ENCODE measurements at places on chromosomes 16 and 17.

DNA sequence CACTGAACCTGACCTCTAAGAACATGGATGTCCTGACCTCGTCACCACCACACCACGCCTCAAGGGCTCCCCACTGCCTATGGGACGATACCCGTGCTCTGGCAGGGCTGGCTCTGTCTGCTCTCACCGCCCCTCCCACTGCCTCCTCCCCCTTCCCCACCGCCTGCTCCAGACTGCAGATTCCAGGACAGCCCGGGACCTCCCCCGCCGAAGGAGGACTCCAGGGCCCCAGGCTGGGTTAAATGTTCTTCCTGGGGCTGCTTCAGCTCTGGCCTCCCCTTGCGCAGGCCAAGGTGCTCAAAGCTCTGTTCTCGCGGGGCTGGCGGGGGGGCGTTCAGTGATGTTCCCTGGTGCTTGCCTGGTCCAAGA, 3.1 kb downstream of the NPW start:
- peak; percentile 34 for DNase-seq

DNA sequence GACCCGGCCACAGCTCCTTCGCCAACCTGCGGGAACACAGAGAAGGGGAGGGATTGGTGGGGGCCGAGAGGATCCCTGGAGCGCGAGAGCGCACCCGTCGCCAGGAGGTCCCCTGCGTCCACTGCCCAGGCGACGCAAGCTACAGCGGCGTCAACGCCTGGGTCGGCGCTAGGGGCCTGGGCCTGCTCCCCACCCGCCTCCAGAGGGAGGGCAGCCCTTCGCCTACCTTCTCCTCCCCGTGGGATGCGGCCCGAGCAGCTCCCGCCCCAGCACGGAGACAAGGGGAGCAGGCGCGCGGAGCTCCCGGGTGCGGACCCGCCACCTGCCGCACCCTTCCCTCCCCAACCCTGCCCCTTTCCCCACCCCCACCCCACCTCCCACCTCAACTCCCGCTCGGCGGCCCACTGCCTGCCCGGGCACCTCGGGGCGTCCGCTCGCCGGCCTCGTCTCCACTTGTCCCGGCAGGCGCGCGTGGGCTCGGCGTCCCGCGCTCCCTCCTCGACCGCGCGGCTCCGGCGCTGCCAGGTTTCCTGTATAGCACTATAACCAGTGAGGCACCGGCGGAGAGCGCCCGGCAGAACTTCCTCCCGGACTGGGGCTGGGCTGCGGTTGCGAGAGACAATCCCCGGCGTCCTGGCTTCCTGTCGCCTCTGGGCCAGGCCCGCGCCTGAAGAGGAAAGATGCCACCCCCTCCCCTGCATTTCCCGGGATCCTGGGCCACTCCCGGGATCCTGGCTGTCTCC, 119.1 kb upstream of the SMURF2 start:
- peak; percentile 53 for DNase-seq

GRCh38 chr16:68722119-68723024, 14.7 kb upstream of the CDH1 start:
- no peak for DNase-seq

DNA sequence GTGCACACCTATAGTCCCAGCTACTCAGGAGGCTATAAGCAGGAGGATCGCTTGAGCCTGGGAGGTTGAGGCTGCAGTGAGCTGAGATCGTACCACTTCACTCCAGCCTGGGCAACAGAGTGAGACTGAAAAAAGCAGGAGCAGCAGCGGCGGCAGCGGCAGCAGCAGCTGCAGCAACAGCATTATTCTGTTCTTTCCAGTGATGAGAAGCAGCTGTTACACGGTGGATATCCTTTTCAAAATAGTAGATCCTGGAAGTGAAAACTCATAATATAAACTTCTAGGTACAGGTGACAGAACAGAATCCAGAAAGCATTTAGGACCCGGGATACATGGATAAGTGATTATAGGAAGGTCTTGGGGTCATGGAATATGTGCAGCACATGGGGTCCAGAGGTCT, 17.8 kb upstream of the HNF1B start:
- DNase-seq = no peak

GRCh38 chr16:85731179-85731578, 19.7 kb downstream of the C16orf74 start:
- no peak for DNase-seq

GRCh38 chr17:8126491-8127066, 2.7 kb upstream of the HES7 start:
- DNase-seq = no peak

DNA sequence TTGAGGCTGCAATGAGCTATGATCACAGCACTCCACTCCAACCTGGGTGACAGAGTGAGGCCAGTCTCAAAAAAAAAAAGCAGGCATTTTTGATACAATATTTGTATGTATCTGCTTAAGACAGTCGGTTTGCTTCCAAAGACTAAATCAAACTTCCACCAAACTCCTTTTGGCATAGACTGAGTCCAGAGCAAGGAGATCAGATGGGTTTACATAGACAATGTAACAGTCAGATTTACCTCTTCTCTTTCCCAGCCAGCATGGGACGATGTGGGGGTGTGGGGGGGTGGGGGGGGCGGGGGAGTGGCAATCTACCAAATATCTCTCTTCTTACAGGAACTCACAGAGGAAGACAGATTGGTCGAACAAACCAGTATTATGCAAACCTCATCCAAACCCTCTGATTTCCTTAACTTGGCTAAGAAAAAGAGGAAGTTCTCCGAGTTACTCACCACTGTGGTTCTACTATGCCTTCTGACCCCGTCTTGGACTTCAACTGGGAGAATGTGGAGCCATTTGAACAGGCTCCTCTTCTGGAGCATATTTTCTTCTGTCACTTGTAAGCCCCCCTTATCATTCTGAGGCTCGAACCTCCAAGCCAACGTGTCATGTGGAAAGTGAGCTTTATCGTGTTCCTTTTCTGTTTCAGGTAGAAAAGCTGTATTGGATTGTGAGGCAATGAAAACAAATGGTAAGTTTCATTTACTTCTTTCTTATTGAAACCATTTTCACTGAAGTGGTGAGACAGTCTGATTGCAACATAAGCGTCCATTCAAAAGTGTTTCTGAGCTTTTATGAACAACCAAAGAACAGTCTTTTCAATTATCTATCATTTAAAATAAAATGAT, at the start of gene MILR1:
Gene MILR1 (plus strand): TSS at position 451 of the 848 bp plus-strand sequence. CDS start 54 bp downstream, at position 505.
- peak; percentile 38 for DNase-seq

GRCh38 chr16:85190572-85190971, 78.3 kb upstream of the CIBAR2 start:
- no peak for DNase-seq

GRCh38 chr16:28053461-28053860, 10.1 kb downstream of the GSG1L start:
- no peak for DNase-seq

DNA sequence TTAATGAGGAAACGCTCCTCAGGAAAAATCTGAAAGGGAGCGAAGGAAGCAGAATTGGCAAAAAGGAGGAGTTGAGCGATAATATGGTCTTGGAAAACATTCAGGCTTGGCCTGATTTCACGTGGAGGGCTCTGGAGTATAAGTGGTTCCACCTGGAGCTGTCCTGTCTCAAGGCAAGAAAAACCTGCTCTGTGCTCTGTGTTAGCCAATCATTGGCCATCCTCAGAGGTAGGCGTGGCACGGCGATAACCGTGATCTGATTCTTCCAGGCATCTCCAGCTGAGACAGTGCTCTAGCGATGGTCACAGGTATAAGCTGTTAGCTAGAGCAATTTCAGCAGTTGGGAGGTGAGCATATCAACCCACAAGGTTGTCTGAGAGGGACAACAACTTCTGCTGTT, 450.5 kb upstream of the MAF start:
- DNase-seq = no peak

- peak; percentile 75 for DNase-seq
These were observed 5.3 kb upstream of the HIC1 start for GRCh38 chr17:2049333-2050299.

- DNase-seq = no peak
These were observed 54.0 kb upstream of the RHBDL3 start for GRCh38 chr17:32211671-32212070.

- DNase-seq = no peak
These were observed 301.4 kb downstream of the CA10 start for GRCh38 chr17:51857052-51857597.

DNA sequence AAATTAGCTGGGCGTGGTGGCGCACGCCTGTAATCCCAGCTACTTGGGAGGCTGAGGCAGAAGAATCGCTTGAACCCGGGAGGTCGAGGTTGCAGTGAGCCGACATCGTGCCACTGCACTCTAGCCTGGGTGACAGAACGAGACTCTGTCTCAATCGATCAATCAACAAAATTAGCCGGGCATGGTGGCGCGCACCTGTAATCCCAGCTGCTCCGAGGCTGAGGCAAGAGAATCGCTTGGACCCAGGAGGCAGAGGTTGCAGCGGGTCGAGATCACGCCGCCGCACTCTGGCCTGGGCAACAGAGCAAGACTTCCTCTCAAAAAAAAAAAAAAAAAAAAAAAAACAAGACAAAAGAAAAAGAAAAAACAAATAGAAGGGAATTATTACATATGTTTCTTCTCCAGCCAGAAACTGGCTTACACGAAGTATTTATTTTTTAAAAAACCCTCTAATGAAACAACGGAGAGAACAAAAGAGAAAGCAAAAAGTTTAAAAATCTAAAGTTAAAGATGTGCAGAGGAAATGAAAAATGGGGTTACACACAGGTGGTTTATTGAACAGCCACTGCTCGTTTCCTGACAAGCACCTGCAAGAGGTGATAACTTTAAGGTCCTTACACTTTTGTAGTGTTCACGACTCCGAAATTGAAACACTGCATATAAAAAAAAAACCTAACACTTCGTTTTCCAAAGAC, 1.4 kb downstream of the SYNRG start:
- no peak for DNase-seq
